ENCODE measurements at places on chromosomes 5 and 9. TPM values are rescaled to one million over a fixed set of nuclear protein-coding genes. Genes with fewer than 3 reads are reported as not detected.

C1QTNF2 gene
- total RNA-seq = not detected

PCDHA13 gene
- not detected for total RNA-seq

ZNF354B gene
- 22.0 TPM for total RNA-seq

IQGAP2 gene
- total RNA-seq = 74.9 TPM

PCDHGA3 gene
- not detected for total RNA-seq

IFNA2 gene
- total RNA-seq = not detected

ORM2 gene
- not detected for total RNA-seq

GLRA1 gene
- not detected for total RNA-seq

SPATA31D4 gene
- total RNA-seq = not detected

KIF3A gene
- total RNA-seq = 19.3 TPM

PLAC8L1 gene
- not detected for total RNA-seq

FOXD4L4 gene
- total RNA-seq = 0.55 TPM

F2RL2 gene
- total RNA-seq = not detected

GRCh38 chr5:78929833-78930232 is 55.3 kb downstream of the ARSB start:
- no peak for DNase-seq

GRCh38 chr9:77909306-77909705 is 122.3 kb downstream of the GNAQ start:
- no peak for DNase-seq

DNA sequence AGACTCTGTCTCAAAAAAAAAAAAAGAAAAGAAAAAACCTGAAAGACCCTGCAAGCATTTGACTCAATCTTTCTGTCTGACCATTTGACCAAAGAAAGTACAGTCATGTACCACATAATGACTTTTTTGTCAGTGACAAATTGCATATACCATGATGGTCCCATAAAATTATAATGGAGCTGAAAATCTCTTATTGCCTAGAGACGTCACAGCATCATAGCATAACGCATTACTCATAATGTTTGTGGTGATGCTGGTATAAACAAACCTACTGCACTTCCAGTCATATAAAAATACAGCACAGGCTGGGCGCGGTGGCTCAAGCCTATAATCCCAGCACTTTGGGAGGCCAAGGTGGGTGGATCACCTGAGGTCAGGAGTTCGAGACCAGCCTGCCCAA is 10.5 kb downstream of the ECM2 start:
- DNase-seq = no peak

- no peak for DNase-seq
Observed at GRCh38 chr5:139949710-139950109, 93.4 kb downstream of the NRG2 start.

DNA sequence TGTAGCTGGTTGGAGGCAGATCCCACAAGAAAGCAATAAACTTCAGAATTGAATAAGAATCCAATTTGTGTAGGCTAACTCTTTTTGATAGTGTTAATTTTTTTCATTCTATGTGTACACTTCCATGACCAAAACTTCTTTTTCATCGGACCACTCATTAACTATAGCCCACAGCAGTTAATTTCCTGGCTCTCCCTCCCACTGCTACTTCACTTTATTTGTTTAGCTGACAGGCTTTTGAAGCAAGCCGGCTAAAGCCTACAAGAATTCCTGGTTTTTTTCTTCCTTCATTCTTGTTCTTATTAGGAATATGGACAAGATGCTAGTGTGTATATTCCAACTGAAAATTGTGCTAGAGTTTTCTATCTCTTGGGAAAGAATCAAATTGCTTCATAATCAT is 329.2 kb upstream of the CCNH start:
- DNase-seq = no peak

- no peak for DNase-seq
Observed at GRCh38 chr5:36089989-36090388, 23.3 kb upstream of the UGT3A2 start.

DNA sequence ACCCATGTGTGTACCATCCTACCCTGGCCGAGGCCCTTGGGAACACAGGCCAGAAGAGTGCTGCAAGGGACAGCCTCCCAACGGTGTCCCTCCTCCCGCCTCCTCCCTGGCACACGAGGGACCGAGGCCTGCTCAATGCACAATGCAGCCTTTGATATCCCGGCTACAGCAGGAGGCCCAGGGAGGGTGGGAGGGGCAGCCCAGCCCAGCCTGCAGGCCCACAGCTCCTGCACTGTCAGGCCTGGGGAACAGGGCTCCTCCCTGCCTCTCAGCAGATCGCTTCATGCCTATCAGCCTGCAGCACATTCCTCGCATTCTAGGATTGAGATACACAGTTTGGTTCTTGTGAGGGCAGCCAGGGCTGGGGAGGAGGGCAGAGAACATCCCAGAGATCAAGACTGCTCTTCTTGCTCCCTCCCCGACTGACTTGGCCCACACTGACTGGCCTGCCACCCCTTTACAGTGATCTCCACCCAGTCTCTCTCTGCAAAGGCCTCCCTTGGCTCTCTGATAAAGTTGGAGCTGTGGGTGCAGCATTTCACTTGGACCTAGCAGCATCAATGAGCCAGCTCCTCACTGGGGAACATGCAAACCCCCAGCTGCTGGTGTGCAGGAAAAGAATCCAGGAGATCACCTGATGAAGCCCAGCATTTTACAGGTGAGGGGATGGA is at the start of gene SH3TC2:
Gene SH3TC2, minus strand, starts transcription at position 46 of the 671 bp plus-strand sequence. Its CDS starts 40 bp downstream, at position 6.
- no peak for DNase-seq

DNA sequence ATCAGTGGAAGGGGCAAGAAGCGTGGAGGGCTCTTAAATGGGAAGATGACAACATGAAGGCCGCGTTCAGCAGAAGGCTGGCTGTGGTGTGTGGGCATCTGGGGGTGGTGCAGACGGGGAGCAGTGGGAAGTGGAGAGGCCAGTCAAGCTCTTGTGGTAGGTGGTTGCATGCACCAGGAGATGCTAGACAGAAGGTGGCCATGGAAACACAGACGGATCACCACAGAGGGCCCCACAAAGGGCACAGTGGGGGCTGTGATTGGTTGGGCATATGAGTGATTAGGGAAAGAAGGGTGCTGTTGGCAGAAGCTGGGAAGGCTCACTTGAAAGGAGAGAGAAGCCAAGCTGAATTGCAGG is 14.7 kb downstream of the MTMR12 start:
- DNase-seq = no peak

DNA sequence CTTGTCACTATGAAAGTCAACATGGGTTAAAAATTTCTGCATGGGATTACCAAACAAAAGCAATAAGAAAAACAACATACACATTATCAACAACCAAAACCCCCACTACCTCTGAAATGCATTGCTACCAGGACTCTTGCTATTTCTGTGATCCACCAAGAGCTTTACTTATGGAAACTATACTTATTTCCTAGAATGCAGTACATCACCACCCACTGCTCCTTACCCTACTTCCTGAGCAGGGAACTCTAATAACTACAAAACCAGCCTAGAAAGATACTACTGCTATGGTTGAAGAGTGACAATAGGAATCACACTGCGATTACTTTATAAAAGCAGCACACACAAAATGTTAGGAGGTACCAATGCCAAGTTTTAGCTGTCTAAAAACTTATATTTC is 22.2 kb downstream of the LURAP1L start:
- no peak for DNase-seq

- DNase-seq = no peak
Observed at GRCh38 chr5:171999877-172000276, 6.6 kb downstream of the FBXW11 start.

GRCh38 chr9:114653556-114654159 is 3.9 kb downstream of the TEX53 start:
- peak; percentile 68 for DNase-seq

DNA sequence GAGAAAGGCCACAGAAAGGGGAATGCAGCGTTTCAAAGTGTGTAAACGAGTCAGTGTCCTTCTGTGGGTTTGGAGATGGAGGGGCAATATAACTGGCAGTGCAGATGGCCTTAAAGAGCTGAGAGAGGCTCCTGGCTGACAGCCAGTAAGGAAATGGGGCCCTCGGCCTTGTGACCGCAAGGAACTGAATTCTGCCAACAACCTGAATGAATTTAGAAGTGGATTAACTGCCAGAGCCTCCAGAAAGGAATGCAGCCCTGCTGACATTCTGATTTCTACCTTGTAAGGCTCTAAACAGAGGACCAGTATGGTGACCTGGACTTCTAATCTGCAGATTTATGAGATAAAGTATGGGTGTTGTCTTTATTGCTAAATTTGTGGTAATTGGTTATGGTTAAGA is 17.5 kb upstream of the NREP start:
- no peak for DNase-seq

DNA sequence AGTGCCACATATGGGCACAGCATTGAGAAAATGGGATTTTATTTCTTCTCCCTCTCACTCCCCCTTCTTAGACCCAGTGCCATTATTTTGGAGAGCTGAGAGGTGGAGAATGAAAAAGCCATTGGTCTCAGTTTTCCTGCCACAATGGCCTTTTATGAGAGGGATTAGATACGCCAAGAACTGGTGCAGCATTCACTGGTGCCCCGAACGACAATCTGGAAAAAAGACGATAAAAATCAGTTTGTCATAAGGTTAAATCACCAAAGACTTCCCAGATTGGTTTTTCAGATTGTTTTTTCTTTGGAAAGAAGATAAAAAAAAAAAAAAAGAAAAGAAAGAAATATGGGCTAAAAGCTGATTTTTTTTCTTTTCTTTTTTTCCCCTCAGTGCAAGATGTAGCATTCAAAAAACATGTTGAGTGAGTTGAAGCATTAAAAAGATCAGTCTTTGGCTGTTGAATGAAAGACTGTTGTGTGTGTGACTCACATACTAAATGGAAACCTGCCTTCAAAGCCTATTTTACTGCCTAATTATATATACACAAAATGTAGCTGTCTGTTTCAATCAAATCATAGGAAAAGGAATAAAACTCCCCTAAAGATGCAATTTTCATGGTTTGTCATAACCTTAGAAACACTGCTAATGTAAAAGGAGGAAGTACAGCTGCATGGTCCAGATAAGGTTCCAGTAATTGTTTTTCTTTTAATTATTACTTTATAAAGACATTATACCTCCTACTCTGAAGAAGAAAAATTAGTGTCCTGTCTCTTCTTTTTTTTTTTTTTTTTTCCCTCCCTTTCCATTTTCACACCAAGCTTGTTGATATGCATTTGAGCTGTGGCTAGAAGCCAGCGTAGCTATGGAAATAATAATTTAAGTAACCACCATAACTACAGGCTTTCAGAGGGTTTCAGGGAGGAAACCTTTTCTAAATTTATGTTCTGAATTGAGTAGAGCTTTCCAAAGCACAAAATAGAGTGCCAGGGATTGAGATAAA is 27.2 kb upstream of the ZNF608 start:
- DNase-seq = no peak

DNA sequence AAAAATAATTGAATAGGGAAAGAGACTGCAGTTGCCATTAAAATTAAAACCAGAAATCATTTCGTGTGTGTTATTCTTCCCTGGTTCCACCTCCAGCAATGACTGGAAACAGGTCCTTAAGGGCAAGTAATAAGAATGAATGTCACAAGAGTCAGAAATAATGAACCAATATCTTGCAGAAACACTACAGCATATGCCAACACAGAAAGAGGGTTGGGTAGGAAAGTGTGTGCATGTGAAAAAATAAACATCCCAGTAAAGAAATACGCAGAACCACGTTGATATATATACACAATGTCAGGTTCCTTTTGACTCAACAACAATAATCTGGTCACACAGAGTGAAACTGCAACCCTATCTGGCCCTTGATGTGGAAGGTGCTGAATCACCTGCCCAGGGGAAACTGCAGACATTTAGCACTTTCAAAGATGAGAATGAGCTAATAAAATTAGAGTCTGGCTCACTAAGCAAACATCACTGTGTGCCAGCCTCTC is 15.0 kb downstream of the HMHB1 start:
- DNase-seq = no peak

GRCh38 chr9:77987081-77987656 is 44.4 kb downstream of the GNAQ start:
- no peak for DNase-seq

DNA sequence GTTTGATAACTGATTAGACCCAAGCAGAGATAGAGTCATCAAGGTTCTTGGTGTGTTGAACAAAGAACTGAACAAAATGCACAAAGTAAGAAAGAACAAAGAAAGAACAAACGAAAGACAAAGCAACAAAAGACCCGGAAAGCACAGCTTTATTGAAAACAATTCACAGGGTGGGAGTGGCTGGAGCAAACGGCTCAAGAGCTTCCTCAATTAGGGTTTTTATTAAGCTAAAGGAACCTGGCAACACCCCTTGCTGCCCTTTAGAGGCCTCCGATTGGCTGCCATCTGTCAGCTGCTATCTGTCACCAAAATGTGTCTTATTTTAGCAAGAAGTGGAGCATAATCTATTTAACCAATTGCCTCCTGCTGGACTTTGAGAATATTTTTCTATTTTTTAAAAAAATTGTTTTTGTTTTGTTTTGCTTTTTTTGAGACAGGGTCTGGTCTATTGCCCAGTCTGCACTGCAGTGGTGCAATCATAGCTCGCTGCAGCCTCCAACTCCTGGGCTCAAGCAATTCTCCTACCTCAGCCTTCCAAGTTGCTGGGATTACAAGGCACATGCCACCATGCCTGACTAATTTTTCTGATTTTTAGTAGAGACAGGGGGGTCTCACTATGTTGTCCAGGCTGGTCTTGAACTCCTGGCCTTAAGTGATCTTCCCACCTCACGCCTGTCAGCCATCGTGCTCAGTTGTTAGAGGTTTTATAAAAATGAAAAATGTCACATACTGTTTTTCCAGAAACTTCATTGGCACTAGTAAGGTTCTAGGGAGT is 7.7 kb upstream of the ABO start:
- DNase-seq = no peak

GRCh38 chr9:105290954-105291353 is 46.5 kb downstream of the SLC44A1 start:
- no peak for DNase-seq

- DNase-seq = no peak
Observed at GRCh38 chr9:107137495-107138202, 145.4 kb upstream of the RAD23B start.

GRCh38 chr9:95508968-95509850 is 7.6 kb downstream of the PTCH1 start:
- DNase-seq = peak; percentile 67

DNA sequence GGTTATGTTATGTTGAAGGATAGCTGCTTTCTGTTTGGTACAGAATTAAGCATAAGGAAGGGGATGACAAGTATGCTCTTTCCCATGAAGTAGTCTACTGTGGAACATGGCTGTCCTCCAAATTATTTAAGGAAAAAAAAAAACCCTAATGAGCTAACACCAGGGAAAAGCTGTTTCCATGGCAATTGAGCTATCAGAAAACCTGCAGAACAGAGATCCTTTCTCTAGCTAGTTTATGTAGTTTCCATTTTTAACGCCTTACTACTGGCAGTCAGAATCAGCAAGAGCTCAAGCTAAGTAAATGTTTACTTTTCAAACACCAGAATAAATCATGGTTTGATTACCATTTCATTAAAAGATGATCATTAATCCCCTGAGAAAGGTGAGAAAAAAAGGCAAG is 287.4 kb upstream of the TARS1 start:
- DNase-seq = no peak

DNA sequence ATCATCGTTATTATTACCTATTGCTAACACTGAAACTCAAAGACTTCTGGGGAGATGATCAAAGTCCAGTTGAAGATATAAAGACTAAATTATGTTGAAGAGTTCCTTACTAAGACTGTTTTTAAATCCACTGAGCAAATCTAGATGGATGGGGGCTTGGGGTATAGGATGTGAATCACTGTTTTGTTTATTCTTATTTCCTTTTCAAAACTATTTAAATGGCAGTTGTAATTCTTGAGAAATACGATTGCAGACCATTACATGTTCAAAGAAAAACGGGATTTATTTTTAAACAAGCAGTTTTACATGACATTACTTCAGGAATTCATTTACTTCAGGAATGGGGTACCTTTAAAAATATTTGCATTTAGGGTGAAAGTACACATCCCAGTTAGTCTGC is 4.3 kb downstream of the RASGRF2 start:
- DNase-seq = no peak

- no peak for DNase-seq
Observed at GRCh38 chr9:121797081-121797480, 145.6 kb downstream of the DAB2IP start.

All from activated naive CD8-positive, alpha-beta T cell treated with anti-CD3 and anti-CD28 coated beads, Interleukin-2, amount 10 ng/mL, durations not matched to agents 7 days and 5 days (primary cell).